ENCODE measurements at places on chromosomes 5 and 9.

DNA sequence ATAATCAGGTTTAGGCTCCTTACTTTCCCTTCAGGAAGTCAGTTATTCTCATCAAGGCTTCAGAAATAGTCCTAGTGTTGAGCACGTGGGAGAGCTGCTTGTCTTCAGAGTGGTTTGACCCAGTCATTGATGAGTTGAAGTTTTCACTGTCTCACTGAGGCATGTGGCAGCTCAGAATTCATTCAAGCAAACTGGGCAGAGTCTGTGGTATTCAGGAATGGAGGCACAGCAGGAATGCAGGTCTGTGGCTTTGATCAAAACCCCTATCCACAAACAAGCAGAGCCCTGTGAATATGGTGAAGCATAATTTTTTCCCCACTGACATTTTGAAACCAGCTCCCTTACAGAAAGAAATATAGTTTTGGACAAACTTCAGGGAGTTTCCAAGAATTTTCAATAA lies 207.3 kb downstream of the CD180 start:
- DNase-seq, result no peak

DNA sequence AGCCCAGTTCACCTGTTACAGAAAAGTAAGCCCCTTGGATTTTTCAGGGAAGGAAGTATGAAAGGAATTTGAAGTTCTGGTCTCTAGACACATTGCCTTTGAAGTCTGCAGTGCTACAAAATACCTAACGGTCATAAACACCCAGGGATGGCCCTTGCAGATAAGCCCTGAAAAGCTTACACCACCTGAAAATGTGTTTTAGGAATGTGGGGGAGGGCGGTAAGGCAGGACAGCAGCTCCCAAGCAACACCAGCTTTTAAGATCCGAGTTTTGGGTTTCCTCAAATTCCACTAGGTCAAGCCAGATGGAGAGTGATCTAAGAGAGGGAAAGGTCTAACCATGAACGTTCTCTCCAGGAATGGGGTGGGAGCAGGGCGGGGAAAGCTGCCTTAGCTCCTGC lies 114.1 kb upstream of the PANK3 start:
- no peak for DNase-seq

- no peak for DNase-seq
Measured at GRCh38 chr9:77005216-77005615, 14.2 kb upstream of the FOXB2 start.

DNA sequence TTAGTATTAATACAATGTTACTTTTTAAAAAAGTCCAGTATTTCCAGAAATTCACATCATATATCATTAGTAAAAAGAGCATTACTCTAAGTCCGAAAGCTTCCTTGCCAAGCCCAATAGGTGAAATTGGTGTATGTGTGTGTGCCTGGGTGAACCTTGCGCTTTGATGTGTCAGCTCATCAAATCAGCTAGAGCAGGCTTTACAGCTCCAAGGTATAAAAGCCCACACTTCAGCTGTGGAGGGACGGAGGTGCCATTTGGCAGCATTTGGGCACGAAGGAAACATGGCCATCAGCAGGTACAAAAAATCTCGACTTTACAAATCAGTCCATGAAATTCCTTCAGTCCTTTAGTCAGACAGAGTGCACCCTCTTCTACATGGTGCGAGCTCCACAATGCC lies 76.5 kb upstream of the IL7R start:
- DNase-seq, result no peak

DNA sequence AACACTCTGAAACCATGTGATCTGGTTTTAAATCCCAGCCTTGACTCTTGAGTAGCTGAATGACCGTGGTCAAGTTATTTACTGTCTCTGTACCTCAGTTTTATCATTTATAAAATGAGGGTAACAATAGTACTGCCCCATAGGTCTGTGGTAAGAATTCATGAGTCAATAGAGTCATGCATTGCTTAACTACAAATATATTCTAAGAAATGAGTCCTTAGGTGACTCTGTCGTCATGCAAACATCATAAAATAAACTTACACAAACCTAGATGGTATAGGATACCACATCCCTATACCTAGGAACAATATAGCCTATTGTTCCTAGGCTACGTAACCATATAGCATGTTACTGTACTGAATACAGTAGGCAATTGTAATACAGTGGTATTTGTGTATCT lies 20.3 kb upstream of the ABCA1 start:
- no peak for DNase-seq

DNA sequence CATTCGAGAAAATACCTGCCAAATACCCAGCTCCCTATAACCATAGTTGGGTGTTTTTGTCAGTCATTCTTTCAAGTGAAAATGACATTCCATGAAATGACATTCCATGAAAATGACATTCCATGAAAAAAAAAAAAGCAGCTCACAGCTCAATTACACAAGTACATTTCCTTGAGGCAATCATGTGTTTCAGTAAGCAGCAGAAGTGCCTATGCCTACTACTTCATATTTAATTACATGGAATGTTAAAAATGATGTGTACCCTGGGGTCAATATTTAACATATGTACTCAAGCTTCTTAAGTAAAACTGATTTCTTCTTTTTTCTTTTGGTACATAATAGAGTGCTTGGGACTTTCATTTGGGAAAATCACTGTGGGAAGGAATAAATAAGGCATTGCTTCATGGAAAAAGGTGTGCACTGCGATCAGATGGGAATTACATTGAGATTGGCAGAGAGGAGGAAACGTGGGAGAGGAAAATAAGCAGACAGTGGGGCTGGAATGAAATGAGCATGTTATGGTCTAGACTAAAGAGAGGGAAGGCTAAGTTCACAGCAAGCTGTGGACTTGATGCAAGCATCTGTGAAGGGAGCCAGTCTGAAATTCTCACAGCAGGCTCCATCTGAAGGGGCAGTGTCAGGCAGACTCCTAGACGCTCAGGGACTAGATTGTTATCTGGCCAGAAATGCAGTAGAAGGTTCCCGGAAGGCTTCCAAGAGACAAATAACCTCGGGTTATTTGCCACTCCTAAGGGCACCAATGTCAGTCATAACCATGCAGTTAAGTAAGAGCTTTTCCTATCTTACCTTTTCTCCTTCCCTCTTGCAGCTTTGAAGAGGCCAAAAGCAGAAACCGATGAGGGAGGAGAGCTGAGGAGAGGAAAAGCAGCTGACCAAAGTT lies 15.2 kb upstream of the SPATA9 start:
- DNase-seq, result no peak

- DNase-seq, result no peak
Measured at GRCh38 chr5:109779036-109779735, 89.5 kb downstream of the MAN2A1 start.

GRCh38 chr5:109788596-109788995 lies 98.9 kb downstream of the MAN2A1 start:
- no peak for DNase-seq

GRCh38 chr9:27659571-27659970 lies 86.3 kb upstream of the C9orf72 start:
- DNase-seq, result no peak

DNA sequence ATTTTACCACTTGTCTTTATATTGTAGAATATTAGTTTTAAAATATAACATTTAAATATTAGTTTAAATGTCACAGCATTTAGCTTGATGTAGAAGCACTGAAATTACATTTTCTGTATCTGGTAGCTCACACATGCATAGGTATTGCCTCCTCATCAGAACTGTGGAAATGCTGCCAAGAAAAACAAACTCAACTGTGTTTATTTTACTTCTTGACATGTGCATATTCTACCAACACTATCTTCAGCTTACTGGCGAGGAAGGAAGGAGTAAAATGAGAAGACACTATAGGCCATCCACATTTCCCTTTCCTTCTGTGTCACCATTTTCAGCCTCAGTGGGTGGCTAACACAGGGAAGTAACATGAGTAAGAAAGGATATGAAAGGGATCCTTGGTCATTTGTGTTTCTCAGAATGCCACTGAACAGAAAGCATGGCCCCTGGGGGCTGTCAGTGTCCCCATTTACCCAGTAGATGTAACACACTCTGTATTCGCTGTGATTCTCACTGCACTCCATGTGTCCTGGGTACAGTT lies 81.0 kb upstream of the HTR4 start:
- no peak for DNase-seq

GRCh38 chr5:947626-948471 lies 55.2 kb downstream of the TRIP13 start:
- no peak for DNase-seq

DNA sequence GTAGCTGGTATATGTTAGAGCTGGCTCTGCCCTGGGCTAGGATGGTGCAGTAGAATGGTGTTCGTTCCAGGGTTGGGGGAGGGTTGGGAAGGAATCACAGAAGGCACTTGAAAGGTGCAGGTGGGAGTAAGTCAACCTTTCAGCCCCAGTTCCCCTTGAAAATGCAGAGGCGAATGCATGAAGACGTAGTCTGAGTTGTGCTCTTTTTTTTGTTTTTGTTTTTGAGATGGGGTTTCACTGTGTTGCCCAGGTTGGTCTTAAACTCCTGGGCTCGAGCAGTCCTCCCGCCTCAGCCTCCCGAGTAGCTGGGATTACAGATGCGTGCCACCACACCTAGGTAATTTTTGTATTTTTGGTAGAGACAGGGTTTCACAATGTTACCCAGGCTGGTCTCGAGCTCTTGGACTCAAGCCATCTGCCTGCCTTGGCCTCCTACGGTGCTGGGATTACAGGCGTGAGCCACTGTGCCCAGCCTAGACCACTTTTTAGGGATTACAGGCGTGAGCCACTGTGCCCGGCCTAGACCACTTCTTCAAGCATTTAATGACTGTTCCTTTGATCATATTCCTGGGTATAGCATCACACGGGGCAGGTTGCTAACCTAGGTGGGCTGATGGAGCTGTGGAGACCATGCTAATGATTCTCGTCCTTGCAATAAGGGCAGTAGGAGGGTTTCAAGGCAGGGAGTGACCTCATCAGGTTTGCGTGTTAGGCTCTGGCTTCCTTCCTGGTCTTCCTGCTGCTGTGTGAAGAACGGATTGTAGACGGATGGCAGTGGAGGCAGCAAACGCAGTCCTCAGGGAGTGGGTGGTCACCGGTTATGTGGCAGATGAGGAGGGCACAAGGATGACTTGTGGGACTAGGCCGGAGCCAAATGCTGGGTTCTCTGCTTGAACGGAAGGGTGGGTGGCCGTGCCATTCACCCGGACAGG lies 13.7 kb downstream of the EHMT1 start:
- DNase-seq, result no peak

- no peak for DNase-seq
Measured at GRCh38 chr9:19342947-19343346, 37.1 kb downstream of the RPS6 start.

DNA sequence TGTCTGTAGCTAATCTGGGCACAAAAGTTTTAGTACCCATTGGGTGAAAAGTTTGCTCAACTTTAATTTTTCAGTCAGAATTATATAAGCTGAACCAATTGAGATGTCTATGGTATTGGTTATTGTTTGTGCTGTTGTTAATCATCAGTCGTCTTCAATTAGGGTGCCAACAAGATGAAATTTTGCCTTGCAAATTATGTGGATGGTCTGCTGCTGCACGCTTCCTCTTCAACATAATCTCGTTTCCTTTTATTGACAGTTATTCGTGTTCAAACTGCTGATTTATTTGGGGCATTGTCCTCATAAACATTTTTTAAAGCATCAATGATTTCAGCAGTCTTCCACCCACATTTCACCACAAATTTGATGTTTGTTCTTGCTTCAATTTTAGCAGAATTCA lies 194.0 kb downstream of the HTR1A start:
- no peak for DNase-seq

DNA sequence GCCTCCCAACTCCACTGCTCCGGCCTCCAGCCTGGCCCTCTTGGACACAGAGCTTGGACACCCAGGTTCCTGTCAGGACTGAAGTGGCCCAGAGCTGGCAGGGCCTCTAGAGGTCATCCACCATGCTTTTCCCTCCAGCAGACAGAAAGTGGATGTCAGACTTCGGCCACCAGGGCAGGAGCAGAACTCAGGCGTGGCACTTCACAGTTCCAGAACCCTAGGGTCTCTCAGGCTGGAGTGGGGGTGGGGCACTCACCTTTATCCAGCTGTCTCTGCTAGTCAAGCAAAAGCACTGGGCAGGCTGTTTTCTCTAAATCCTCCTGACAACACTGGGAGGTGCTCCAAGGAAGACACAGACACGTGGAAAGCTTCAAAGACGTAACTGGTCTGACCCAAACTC lies 35.6 kb upstream of the N4BP3 start:
- DNase-seq, result no peak

- peak; percentile 47 for DNase-seq
Measured at GRCh38 chr5:150789943-150790611, 11.5 kb downstream of the SMIM3 start.

DNA sequence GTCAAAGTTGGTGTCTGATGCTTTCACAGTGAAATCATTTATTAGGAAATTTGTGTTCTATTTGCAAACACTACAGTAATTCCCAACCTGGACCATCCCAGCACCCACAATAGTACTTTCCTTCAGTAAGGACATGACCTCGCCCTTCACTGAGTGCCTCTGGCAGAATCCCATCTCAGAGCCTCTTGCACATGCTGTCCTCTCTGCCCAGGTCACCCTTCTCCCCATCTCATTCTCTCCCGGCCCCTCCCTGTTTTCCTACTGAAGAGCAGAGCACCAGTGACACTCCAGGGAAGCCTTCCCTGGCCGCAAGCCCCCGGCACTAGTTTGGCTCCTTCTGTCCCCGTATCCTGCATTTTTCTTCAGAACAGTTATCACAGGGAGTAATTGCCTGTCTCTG lies 220.4 kb downstream of the MAPKAP1 start:
- no peak for DNase-seq

DNA sequence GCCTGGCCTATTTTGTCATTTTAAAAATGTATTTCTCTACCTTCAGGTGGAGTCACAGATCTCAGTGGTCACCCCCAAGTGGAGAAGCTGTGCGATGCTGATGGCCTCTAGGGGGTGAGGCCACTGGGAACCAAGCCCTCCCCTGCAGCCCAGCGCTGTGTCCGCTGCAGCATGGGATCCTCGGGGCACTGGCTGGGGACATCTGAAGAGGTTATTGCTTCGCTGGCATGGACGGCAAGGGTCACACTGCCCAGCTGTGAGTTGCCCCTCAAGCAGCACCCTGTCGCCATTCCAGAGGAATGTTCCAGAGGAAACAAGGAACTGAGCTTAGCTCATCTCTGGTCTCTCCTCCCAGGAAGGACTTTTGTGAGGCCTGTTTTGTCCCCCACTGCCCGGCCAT lies 119.6 kb upstream of the S1PR3 start:
- no peak for DNase-seq

DNA sequence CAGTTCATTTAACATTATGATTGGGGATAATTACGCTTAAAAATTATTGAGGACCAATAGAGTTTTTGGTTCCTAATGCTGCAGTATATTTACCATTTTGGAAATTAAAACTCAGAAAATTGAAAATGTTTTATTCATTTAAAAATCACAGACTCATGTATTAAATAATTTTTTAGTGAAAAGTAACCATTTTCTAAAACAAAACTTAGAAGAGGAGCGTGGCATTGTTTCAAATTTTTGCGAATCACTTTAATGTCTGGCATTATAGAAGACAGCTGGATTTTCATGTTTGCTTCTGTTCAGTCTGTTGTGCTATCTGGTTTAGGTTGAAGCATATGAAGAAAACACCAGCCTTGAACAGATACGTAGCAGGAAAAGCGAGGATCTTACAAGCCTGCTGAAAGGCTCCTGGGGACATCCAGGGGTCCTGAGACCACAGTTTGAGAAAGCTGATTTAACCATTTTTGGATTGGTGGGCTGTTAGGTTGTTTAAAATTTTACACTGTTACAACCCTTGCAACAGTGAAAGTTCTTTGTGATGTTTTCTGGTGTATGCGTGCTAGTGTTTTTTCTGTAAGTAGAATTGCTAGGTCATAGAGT lies 1.6 kb downstream of the ZFYVE16 start:
- DNase-seq, result no peak

Measured in stimulated activated CD4-positive, alpha-beta T cell treated with anti-CD3 and anti-CD28 coated beads, TNF-alpha, amount 100 ng/mL, for 1 hour (primary cell).